Central memory CD8-positive, alpha-beta T cell (primary cell): ENCODE measurements at places on chromosomes 13 and 19.

DNA sequence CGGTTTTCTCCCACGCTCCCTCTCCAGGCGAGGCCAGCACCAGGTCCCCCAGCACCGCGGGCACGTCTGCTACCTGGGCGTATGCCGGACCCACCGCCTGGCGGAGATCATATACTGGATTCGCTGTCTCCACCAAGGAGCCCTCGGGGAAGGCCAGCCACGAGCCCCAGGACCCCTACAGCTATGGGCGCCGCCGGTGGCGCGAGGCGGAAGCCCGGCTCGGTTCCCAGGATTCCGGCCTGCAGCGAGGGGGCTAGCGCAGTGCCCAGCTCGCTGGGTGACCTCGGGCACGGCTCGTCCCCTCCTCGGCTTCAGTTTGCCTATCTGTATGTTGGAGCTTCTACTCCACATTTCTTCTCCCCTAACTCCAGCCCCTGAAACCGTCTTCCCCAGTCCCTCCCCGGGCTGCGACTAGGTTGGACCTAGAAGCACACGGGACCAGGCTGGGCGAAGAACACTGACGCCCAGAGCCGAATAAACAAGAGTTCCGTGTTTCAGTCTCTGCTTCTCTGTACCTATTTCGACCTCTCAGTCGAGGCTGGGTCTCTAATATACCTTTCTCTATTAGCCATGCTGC is 749 bp upstream of the CPT1C start:
- DNase-seq, result no peak

GRCh38 chr19:47323872-47324271 is 8.1 kb upstream of the C5AR2 start:
- no peak for DNase-seq

DNA sequence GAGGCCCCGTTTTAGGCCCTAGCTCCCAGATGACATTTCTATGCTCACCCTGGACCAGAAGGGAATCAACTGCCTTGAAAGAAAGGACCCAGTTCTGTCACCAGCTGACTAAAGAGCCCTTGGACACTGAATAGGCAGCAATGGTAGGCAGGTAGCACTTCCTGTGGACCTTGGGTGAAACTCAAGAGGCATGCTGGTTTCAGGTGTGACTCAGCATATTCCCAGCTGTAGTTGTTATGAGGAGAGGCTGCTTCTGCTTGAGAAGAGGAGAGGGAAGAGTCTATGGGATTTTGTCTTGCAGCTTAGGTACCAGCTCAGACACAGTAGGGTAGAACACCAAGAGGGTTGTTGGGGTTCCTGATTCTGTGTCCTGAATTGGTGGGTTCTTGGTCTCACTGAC is 37.9 kb upstream of the HTR2A start:
- no peak for DNase-seq

- DNase-seq, result no peak
These were observed 3.8 kb upstream of the MYPOP start for GRCh38 chr19:45906221-45906620.

GRCh38 chr13:33545492-33545891 is 259.9 kb upstream of the STARD13 start:
- no peak for DNase-seq

DNA sequence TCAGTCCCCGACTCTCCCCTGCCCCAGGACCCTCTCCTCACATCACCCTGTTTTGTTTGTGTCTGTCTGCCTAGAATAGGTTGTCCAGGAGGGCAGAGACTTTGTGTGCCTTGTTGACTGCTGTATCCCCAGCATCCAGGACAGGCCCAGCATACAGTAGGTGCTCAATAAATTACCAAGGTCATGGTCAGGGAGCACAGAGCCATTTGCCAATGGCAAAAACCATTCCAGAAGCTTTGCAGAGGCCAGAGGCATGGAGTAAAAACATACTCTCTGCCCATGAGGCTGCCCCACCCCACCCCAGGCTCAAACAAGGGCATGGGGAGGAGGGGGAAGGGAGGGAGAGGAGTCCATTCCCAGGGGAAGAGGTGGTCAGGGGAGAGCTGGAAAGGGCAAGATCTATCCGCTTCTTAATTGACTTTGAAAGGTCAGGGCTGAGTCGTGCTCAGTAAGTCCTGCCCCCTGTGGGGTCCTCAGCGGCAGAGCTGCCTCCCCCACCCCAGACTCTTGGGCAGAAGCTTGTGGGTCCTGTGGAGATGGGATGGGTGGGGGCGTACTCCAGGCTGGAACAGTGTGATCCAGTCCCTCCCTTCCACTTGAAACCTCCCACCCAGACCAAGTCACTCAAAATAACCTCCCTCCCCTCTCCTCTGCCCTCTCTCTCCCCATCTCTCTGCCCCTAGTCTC is 4.4 kb downstream of the GPR4 start:
- no peak for DNase-seq

DNA sequence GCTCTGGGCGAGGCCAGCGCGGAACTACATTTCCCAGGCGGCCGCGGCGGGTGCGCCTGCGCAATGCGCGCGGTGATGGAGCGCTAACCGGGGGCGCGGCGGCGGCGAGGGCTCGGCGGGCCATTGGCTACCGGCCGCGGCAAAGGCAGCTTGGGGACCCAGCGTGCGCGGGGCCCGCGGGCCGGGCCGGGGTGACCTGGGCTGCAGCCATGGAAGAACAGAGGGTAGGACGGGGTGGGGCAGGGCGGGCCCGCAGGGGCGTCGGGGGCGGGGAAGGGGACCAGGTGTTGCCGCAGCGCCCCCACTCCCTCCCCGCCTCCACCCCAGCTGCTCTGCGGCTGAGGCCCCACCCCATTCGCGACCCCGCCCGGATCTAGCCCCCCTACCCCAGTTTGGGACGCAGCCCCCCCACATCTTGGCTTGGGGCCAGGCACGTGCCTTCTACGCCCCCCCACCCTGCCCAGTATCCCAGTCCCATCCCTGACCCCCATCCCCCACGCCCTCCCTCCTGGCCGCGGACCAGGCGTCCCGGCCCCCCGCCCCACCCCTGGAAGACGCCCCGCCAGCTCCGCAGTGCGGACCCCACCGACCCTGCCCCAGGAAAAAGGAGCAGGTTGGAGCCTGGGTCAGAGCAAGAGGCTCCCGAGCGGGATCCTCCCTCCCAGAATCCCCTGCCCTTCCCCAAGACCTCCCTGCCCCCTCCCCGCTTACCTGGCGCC is at the start of gene FSD1:
Gene FSD1 (plus strand): TSS at position 61 of the 719 bp plus-strand sequence. CDS start 149 bp downstream, at position 210.
- no peak for DNase-seq

GRCh38 chr13:36030670-36031331 is 100.4 kb downstream of the DCLK1 start:
- DNase-seq, result no peak

DNA sequence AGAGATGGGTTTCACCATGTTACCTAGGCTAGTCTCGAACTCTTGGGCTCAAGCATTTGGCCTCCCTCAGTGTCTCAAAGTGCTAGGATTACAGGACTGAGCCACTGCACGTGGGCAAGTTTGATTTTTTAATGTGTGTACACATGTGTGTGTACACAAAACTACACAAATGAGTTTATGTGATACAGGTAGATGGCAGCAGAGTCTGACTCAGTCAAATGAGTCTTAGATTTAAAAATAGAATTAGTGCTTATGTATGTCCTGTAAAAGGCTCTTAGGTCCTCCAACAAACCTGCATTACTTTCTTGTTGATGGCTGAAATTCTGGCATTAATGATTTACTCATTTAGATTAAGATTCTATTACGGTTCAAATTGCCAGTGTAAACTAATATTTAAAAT is 293.7 kb downstream of the PCDH17 start:
- DNase-seq, result no peak

- no peak for DNase-seq
These were observed 191.0 kb upstream of the HTR2A start for GRCh38 chr13:47087841-47088240.

DNA sequence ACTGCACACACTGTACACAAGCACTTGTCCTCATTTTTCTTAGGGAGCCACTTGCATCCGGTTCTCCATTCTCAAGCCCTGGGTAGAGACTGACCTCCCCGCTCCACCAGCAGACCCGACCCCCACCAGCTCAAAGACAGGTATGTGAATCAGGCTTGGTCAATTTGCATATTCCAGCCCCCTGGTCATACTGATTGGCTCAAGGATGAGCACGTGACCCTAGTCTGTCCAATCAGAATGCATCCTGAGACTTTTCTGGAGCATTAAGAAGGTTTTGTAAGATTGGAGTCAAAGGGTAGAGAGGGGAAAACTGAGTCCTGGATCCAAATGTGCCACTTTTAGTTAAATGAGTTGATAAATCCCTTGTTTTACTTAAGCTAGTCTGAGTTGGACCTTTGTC is 34.1 kb downstream of the NOTCH3 start:
- DNase-seq, result no peak

DNA sequence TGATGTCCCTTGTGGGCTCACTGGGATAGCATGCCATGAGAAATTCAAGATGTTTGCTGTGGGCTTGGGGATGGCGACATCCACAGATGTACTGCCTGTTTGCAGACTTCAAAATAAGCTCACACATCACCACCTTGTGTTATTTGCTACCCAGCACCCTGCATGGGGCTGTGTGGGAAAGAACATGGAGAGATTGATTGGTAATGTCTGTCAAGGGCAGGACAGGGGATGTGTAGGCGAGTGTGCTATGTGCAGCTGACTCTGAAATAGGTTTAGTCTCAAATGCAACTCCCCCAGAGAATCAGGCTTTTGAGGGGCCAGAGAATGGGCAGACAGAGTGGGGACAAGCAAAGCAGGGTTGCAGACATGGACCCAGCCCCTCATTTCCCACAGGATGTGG is 24.7 kb downstream of the PNPLA6 start:
- no peak for DNase-seq

DNA sequence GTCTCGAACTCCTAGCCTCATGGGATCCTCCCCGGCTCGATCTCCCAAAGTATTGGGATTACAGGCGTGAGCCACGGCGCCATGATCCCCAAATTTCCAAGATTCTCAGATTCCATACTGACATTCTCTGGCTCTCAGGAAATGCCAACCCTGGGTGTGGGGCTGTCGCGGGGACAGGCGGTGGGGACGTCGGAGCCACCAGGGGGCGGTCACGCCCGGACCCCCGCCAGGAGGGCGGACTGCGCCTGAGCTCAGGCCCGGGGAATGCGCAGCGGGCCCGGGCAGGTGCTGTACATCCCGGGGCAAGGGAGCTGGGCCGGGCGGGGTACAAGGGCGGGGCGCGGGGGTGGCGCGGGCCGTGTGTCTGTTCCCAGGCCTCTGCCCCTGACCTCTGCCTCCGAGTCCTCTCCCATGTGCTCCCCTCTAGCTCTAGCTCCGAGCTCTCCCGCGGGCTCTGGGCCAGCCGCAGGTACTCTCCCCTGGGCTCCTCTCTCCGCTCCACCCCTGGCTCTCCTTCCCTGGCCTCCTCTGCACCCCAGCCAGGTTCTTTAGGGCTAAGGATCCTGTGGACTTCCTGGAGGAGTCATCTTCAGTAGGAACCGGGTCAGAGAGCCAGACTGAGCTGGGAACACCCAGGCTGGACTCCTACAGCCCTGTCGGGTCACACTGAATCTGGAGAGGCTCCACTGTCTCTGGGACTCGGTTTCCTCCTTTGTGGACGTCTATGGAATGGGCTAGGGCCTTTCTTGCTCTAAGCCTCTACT is 2.4 kb downstream of the PPP1R13L start:
- DNase-seq, result no peak

DNA sequence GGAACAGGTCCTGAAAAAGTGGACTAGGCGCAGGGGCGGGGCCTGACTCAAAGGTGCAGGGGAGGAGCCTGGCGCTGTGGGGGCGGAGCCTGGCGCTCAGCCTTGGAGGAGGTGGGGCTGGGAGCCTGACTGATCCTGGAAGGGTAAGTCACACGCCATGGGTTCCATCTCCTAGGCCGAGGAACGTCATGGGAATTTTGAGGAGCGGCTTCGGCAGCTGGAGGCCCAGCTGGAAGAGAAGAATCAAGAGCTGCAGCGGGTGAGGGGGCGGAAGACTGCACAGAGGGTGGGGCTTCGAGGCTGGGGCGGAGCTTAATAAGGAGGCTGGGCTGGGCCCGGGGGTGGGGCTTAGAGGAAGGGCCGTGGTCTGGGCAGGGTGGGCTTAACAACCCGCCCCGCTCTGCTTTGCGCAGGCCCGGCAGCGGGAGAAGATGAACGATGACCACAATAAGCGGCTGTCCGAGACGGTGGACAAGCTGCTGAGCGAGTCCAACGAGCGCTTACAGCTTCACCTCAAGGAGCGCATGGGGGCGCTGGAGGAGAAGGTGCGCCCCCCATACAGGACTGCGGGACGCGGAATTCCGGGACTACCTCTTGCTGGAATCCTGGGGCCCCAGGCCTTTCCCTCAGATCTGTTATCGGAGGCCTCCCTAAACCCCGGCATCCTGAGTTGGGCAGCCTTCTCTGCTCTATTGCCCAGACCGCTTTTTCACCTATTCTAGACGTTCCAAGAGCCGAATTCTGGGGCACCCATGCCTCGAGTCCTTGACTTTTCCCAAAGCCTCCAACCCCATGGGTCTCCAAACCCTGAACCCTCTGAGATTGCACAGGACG is 14.5 kb downstream of the PPFIA3 start:
- no peak for DNase-seq

DNA sequence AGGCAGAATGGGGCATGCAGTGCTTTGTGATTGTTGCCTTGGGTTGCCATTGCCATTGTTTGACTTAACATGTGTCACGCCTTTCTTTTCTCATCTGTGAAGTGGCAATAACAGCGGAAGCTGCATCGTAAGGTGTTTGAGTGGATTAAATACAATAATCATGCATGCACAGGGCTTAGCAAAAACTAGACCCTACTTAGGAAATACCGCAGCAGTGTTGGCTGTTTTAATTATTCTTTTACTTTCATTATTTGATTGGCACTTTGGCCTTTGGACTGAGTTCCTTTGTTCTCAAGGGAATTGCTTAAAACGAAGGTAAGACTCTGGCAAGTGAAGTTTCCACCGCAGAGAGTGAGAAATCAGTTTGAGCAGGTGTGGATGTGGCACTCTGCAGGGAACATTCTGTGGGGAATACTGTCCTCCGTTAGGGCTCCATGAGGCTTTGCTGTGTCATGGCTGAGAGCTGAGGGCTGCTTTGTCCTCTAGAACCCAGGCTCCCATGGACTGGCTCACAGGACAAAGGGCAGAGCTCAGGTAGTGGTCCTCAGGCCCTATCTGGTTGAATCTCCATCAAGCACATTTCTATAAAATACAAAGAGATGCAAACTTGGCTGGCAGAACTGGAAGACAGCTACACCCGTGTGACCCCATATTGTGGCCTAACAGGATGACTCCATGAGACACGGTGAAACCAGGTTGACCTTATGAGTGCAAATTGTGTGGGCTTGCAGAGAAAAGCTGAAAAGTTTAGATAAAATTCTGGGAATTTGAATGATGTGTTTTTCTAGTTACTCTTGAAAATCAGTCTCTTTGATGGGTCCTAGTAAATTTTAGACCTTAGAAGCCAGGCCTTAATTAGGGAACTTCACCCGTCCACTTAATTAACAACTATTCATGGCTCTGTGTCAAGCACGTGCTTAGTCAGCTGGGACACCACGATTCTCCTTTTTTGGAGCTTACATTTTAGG is 407.2 kb downstream of the KCNRG start:
- DNase-seq, result no peak
